CD8-positive, alpha-beta T cell (primary cell): ENCODE measurements at places on chromosomes 6 and 20.

DNA sequence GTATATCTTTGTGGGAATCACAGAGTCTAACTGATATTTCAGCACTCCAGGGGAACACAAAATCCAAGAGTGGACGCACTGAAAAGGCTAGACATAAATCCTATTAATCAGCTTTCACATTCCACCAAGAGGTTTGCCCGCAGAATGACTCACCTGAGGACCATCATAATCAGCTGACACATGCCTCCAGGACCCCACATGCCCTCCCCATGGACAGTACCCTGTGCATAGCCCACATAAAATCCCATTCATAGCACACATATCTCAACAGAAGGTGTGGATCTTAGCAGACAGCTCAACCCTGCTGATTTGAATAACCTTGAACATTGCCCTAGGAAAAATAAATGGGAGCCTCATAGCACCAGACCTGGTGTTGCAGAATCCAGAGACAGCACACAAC lies 246.8 kb upstream of the TENT5A start:
- no peak for DNase-seq

GRCh38 chr20:23568320-23568970 lies at the start of gene CST9L:
CST9L (minus strand) TSS chr20:23568484; CDS start chr20:23568450, 34 bp downstream.
- no peak for DNase-seq

DNA sequence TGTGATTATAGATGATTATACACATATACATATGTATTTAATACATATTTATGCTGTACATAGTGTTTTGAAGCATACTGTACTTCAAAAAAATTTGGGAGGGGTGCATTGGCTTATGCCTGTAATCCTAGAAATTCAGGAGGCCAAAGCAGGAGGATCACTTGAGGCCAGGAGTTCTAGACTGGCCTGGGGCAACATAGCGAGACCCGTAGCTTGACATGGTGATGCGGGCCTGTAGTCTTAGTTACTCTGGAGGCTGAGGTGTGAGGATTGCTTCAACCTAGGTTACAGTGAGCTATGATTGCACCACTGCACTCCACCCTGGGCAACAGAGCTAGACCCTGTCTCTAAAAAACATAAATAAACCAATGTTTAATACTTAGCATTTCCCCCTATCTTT lies 1.6 kb upstream of the FAM110A start:
- no peak for DNase-seq

- DNase-seq, result no peak
Observed at GRCh38 chr6:52725535-52726192, 37.6 kb downstream of the GSTA2 start.

DNA sequence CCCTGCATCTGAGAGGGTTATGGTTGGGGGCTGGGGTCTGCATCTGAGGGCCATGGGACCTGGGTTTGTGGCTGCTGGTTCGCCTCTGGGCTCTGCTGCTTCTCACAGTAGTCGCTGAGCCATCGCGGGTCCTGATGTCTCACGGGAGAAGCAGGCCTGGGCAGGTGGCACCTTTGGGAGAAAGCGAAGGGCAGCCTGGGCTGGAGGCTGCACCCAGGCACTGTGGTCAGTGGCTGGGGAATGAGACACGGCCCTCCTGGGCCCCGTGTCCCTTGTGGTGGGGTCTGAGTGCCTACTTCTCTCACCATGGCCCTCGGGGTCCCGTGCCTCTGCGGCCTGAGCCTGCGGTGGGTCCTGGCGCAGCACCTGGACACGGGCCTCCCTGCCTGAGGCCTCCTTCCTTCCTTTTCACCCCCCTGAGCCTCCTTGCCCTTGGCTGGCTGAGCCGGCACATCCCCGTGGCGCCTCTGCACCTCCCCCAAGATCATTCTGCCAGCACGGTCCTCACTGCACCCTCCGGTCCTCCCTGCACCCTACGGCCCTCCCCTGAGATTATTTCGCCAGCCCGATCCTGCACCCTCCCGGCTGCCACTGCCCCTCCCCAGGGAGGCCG lies 206.0 kb downstream of the ERMARD start:
- DNase-seq, result no peak

GRCh38 chr6:116969211-116969863 lies 92.3 kb downstream of the RFX6 start:
- no peak for DNase-seq

- peak; percentile 60 for DNase-seq
Observed at GRCh38 chr6:1524040-1524480, 85.7 kb upstream of the FOXC1 start.

- no peak for DNase-seq
Observed at GRCh38 chr20:38460040-38460623, 12.5 kb upstream of the RALGAPB start.

- DNase-seq, result no peak
Observed at GRCh38 chr6:162416831-162417537, 310.6 kb downstream of the PRKN start.

DNA sequence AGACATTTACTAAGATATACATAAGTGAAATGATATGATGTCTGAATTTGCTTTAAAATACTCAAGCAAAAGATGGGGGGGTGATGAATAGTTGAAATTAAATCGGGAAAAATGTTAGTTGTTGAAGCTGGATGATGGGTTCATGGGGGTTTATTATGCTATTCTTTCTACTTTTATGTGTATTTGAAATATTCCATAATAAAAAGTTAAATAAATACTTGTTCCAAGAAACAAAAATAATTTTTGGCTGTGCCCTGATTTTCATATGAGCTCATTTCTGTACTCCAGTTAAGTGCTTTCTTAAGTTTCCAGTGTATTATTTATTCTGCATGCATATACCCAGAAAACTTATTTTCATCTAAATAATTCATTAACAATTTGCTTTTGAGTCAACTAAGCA lies 138.6 kb downstream of the AIG1 start:
- DNase-seq, result no peak

- peak; percentile 47 for DNase-seq
Observed at GRCh38 chr6:5786969-5787720, 219.6 kb downstream of the NRN1 start.

- no peak for DNase-seq
Observed at GRCh38 chr6:137839076-137839475, 28.0 kb upstream of the TNFAIP3 start.

- no peak for DNase-seq
Observed at GRCh38 chr20:51535075-51535386, 7.5 kb downstream of the NFATC2 start.

DNA sequence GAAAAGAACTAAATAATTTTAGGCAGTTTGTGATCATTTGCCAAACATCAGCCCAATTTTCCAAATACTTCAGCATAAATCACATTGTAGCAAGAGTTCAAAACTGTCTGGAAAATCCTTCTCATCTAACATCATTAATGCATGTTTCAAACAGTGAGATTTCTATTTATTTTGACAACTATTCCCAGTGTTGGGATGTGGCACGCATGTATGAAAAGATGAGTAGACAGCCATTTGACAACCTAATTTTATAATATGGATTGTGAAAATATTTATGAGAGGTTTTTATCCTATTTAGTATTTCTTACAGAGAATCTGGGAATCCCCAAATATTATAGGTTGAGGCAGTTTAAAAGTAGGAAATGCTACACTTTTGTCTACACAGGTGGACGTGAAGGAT lies 357.6 kb upstream of the ARID1B start:
- no peak for DNase-seq

- no peak for DNase-seq
Observed at GRCh38 chr6:470051-470900, 78.7 kb downstream of the IRF4 start.

DNA sequence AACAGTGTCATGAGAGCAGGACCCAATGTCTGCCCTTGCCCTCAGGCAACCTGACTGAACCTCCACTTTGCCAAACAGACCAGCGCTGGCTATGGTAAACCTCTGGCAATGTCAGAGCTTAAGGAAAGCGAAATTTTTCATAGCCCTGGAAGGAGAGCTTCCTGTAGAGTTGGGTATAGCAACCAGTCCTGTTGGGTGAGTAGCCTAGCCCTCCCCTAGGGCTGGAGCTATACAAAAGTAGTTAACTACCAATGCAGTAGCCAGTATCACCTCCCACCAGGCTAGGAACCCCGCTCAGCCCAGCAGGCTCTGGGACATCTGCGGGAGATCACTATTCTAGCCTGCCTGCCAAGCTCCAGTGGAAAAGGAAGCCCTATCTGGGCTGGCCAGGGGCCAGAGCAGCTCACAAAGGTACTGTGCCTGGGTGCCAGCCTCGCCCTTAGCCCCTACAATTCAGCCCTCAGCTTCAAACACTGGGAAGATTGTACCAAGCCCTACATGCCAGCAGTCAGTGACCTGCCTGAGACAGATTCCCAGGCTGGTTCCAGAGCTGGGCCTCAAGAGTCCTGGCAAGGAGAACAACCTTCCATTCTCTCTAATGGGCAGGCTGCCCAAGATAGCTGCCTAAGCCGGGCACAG lies 7.9 kb downstream of the WFDC3 start:
- no peak for DNase-seq

DNA sequence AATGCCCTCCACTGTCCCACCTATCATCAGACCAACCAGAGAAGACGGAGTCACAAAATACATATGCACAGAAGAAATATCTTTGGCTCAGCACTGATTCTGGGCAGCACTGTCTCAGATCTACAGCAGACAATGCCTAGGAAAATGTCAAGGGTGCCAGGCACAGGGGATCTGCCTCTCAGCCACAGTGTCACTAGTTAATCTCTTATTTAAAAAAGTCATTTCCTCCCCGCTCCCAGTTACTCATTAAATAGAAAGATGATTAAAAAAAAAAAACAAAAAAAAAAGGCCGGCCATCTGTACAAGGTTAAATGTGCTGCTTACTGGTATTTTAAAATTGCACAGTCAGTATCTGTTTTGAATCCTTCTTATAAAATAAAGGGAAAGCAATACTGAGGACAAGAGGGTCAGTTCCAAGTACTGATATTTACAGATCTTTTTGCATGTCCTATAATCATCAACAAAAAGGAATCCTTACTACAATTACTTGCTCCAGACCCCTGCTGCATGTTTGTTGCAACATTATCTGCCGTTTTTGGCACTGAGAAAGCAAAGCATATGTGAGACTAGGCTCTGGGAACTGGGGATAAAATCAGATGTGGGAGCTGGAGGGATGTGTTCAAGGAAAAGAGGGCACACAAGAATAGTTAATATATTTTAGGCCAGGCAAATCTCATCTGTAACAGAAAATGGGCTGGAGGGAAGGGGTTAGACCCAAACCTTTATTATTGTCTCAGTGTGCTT lies 299.3 kb downstream of the KIF16B start:
- no peak for DNase-seq

DNA sequence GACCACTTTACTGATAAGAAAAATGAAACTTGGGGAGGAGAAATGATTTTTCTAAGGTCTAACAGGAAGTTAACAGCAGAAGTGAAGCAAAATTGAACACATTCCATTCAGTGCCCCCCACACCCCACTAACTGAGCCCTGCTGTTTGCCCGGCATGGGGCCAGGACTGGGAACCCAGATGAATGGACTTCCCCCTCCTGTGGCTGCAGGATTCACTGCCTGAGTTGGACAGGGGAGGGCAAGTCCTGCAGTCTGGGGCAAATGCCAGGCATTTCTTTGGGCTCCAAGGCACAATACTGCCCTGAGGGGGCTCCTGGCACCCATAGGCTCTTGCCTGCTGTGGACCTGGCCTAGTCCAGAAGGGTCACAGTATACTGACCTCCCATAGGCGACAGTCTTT lies 28.3 kb downstream of the FYN start:
- DNase-seq, result peak; percentile 39

DNA sequence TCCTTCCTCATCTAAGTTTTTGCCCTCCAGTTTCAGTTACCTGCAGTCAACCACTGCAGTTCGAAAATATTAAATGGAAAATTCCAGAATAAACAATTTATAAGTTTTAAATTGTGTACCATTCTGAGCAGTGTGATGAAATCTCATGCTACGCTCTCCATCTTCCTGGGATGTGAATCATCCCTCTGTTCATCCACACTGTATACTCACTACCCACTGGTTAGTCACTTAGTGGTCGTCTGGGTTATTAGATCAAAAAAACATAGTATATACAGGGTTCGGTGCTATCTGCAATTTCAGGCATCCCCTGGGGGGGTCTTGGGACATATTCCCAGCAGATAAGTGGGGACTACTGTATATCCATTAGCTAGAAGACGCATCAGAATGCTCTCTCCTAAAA lies 151.9 kb upstream of the SLC22A16 start:
- DNase-seq, result no peak

GRCh38 chr20:58967652-58968429 lies 13.2 kb upstream of the NELFCD start:
- no peak for DNase-seq

GRCh38 chr6:70008189-70008588 lies 141.8 kb downstream of the COL19A1 start:
- no peak for DNase-seq

- DNase-seq, result no peak
Observed at GRCh38 chr6:83815631-83816272, 37.4 kb upstream of the RIPPLY2 start.

- no peak for DNase-seq
Observed at GRCh38 chr6:105015482-105015881, 58.6 kb downstream of the LIN28B start.

- DNase-seq, result peak; percentile 2
Observed at GRCh38 chr6:12483712-12484111, 193.6 kb downstream of the EDN1 start.

GRCh38 chr6:168396561-168396960 lies 44.4 kb upstream of the SMOC2 start:
- no peak for DNase-seq

DNA sequence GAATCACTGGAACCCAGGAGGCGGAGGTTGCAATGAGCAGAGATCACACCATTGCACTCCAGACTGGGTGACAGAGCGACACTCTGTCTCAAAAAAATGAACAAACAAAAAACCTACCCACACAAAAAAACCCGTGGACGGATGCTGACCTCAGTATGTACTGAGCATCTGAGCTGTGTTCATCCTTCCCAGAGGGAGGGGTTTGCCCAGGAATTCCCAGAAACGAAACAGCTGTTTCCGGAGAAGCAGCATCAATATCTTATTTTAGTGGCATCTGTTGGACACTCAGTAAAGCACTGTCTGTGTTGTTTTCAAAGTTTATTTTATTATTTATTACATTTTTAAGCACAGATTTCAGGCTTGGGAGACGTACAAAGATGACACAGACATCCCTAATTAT lies 18.7 kb downstream of the NANP start:
- DNase-seq, result no peak

GRCh38 chr6:75431379-75431778 lies 62.2 kb downstream of the FILIP1 start:
- no peak for DNase-seq

DNA sequence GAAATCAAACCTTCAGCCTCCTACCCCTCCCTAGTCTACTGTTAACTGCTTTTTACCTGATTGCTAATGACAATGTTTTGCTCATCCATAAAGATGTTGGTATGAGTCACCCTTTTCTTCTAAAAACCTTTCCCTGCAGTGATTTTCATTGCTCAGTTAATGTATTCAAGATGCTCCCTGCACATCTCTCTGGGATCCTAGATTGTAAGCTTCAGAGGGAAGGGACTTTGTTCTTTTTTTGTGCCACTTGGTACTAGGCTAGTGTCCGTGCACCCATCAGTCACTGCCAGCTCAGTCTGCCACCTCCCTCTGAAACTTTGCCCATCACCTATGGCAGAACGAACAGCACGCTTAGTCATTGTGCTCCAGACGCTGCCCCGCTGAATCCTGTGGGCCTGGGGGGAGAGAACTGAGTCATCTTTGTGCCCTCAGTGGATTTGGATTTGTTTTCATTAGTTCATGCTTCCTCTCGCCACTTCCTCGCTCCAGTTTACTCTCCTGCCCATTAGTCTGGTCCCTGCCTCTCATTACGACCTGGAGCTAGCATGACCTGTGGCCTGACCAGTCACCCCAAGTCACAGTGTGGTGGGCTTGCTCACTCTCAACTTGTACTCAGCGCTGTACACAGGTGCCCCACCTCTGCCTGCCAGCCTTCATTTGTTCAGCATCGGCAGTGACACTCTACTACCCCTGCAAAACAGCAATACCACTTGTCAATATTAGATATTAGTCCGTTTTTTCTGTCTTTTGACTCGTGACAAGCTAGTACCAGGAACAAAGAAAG lies 78.0 kb upstream of the TMEM181 start:
- no peak for DNase-seq
